Stimulated activated CD8-positive, alpha-beta memory T cell treated with anti-CD3 and anti-CD28 coated beads, Interleukin-15, amount 100 ng/mL, for 1 hour (primary cell): ENCODE measurements at places on chromosomes 6 and 20.
A peak's percentile ranks its signal among the peaks of the same experiment; 100 is the strongest.

DNA sequence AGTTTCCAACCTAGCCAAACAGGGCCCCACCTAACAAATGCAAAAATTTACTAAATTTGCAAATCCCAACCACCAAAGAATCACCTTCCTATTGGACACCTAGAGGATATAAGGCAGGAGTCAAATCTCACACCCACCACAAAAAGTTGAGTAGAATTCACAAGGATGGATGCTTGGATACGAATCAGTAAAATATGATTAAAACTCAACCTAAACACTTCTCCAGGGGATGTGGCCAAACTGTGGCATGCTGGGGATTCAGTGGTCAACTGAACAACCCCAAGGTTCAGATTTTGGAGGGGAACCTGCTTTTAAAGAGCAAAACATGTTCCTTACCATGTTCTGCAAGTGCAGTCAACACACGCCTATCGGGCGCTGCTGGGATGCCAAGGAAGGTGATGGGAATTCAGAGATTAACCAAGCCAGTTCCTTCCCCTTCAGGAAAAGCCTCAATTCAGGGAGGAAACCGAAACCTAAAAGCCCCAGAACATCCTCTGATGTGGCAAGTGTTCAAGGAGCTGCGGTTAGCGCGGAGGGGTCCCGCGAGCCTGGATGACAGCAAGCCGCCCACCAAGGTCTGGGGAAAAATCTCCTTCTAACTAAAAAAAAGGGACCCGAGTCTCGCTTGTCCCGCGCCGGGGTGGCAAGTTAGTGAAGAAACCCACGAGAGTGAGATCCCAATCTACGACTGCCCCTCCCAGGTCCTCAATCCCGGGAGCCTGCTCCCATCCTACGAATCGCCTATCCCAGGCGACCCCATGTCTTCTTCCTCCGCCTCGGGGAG lies 902 bp downstream of the SAMHD1 start:
- no peak for DNase-seq

GRCh38 chr6:24619661-24620060 lies 26.3 kb downstream of the KIAA0319 start:
- no peak for DNase-seq

DNA sequence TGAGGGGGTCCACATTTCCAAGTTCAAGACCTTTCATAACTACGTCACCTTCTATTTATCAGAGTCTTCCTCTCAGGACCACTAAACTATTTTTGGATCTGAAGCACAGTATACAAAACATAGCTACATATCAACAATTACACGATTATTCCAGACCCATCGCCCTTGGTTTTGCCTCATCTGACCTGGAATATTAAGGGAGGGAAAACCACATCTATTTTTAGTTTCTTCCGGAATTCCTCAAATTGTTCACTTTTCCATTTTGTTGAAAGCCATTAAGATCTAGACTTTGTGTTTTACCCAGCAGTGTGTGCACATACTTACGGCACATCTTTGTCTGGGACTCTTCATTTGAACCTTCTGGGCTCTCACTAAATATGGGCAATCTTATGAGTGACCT lies 12.0 kb upstream of the ADGRF5 start:
- DNase-seq, result no peak

GRCh38 chr6:139636391-139636790 lies 261.9 kb upstream of the CITED2 start:
- no peak for DNase-seq

- no peak for DNase-seq
These were observed 7.9 kb upstream of the TREM1 start for GRCh38 chr6:41294214-41294872.

GRCh38 chr20:4780245-4780644 lies 58.5 kb downstream of the PRND start:
- no peak for DNase-seq

GRCh38 chr6:14770040-14770439 lies 475.8 kb upstream of the JARID2 start:
- no peak for DNase-seq

- no peak for DNase-seq
These were observed 35.5 kb upstream of the BMP2 start for GRCh38 chr20:6732001-6732447.

- DNase-seq, result no peak
These were observed 24.7 kb downstream of the TBC1D7 start for GRCh38 chr6:13303668-13304017.

DNA sequence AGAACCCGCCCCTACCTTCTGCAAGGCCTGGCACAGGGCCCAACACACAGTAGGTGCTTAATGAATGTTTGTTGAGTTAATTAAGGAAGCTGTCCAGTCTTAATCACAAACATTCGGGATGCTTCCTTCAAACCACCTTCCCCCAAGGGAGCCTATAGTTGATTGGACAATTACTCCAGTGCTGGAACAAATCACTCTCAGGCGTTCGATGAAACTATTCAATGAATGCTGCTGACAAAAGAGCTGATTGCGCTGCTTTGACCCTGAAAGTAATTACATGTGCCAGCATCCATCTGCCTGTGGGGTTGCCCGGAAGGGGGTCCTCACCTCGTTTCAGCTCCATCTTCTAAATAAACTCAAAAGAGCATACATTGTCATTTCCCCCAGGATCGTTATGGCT lies 112.0 kb upstream of the SRSF6 start:
- no peak for DNase-seq

GRCh38 chr6:6438286-6438685 lies 117.8 kb upstream of the F13A1 start:
- DNase-seq, result no peak

DNA sequence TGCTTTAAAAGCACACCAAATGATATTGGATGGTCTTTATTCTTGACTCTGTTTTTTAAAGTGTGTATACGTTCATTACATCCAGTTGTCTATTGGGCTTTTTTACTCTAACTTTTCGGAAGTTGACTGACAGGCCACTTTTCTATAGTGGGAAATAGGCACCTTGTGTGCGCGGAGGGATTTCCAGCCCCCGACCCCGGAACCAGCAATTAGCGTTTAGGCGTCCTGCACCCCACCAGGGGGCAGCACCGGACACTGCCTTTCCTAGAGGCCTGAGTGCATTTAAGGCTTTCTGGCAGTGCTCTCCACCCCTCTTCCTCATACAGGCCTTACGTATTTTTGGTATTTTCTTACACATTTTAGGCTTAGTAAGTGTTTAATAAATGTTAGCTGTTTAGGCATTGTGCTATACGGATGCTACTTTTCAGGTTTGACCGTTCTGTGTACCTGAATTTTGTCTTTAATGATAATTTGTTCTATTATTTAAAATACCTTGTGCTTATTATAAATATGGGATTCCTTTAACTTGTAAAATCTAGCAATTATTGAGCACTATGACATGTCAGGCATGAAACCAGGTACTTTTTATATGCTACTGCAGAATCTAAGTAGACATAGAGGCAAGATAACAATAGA lies 231.8 kb downstream of the BCKDHB start:
- peak; percentile 41 for DNase-seq

- no peak for DNase-seq
These were observed 197.5 kb downstream of the OTOR start for GRCh38 chr20:16945619-16946018.

DNA sequence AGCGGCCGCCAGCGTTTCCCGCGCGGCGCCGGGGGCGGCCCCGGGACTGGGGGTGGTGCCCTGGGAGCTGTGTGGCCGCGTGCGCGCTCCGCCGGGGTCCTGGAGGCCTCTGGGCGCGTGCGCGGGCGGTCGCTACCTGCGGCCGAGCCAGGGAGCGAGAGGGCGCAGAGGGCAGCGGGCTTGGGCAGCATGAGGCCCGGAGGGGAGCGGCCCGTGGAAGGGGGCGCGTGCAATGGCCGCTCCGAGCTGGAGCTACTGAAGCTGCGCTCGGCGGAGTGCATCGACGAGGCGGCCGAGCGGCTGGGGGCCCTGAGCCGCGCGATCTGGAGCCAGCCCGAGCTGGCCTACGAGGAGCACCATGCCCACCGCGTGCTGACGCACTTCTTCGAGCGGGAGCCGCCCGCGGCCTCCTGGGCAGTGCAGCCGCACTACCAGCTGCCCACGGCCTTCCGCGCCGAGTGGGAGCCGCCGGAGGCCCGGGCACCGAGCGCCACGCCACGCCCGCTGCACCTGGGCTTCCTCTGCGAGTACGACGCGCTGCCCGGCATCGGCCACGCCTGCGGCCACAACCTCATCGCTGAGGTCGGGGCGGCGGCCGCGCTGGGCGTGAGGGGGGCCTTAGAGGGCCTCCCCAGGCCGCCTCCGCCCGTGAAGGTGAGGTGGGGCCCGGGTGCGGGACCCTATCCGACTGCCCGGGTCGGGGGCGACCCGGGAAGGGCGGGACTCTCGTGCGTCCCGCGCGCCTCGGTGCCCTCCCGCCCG lies at the start of gene PM20D2:
Gene PM20D2 (plus strand): TSS at position 100 of the 762 bp plus-strand sequence. CDS start 90 bp downstream, at position 190.
- DNase-seq, result peak; percentile 35

- DNase-seq, result no peak
These were observed 51.3 kb upstream of the FOXC1 start for GRCh38 chr6:1558388-1558787.

- no peak for DNase-seq
These were observed 5.9 kb downstream of the OSTM1 start for GRCh38 chr6:108068618-108069017.

DNA sequence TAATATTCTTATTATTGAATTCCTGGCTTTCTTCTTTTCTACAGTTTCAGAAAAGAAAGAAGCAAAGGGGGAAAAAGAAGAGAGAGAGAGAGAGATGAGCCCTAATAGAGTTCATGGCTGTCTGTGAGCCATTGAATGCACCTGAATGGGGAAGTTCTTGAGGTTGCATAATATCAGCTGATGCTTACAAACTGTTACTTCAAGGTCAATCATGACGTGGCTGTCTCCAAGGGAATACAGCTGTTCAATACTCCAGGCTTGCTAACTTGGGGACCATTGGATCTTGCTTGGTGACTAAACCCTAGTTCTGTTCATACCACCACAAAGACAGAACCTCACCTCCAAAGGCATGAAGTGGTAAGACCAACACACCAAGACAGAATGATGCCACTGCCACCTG lies 180.4 kb downstream of the ADGRG6 start:
- no peak for DNase-seq

GRCh38 chr6:31087494-31088089 lies 24.8 kb downstream of the C6orf15 start:
- DNase-seq, result peak; percentile 92

GRCh38 chr6:100415768-100416167 lies 49.0 kb downstream of the SIM1 start:
- no peak for DNase-seq
